Stimulated activated CD8-positive, alpha-beta memory T cell treated with anti-CD3 and anti-CD28 coated beads, Interleukin-7, amount 100 ng/mL, for 48 hours (primary cell): ENCODE measurements at places on chromosomes 3 and 15.

GRCh38 chr3:183158551-183159006 is 4.0 kb downstream of the LAMP3 start:
- DNase-seq = peak; percentile 32

- no peak for DNase-seq
Observed at GRCh38 chr3:177331203-177331835, 134.0 kb upstream of the TBL1XR1 start.

DNA sequence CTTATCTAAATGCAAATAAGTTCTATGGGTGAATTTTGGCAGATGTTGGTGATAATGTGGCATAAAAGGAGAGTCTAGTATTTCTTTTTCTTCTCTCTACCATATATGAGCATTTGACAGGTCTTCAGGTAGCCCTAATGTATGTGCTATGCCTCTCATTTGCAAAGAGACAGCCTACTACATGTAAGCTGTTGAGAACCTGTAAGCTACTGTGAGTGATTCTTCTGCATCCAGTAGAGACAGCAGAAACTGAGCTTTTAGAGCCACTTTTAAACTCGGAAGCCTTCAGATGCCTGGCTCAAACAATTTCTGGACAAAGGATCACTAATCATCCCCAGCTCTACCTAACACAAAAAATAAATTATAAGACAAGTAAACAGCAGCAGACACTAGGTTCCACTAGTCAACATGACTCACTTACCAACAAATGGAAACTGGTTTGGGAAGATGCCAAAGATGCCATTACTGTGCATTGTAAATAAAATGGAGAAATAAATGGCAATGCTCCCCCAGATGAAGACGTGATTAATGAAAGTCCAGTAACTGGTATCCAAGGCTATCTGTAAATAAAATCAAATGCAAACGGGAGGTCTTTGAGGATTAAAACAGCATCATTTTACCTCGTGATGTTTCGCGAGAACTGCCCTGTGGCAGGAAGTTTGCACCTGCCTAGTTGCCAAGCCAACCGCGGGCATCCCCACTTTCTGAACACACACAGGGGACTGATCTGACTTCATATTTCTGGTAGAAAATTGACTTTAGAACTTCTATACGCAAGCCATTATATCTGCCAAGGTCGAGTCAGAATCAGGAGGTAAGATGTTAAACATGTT is 245.3 kb downstream of the DTWD1 start:
- no peak for DNase-seq

GRCh38 chr15:88708655-88709054 is 69.8 kb downstream of the ISG20 start:
- DNase-seq = no peak

GRCh38 chr3:52458770-52459545 is 3.6 kb downstream of the NISCH start:
- DNase-seq = no peak

GRCh38 chr3:12869035-12869621 is 27.8 kb upstream of the RPL32 start:
- no peak for DNase-seq

DNA sequence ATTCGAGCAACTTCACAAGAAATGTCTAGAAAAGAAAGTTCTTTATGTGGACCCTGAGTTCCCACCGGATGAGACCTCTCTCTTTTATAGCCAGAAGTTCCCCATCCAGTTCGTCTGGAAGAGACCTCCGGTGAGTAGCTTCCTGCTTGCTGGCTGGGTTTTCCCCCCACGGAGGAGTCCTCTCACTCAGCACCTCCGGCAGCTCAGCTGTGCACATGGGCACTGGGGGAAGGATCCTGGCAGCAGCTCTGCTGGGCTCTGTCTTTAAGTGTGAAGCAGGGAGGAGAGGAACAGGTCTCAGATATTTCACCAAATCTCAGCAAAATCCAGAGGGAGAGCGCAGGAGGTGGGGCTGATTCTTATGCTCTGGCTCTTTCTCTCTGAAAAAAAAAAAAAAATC is 684 bp downstream of the CAPN3 start:
- DNase-seq = no peak

- no peak for DNase-seq
Observed at GRCh38 chr3:173912126-173912525, 514.6 kb downstream of the NLGN1 start.

DNA sequence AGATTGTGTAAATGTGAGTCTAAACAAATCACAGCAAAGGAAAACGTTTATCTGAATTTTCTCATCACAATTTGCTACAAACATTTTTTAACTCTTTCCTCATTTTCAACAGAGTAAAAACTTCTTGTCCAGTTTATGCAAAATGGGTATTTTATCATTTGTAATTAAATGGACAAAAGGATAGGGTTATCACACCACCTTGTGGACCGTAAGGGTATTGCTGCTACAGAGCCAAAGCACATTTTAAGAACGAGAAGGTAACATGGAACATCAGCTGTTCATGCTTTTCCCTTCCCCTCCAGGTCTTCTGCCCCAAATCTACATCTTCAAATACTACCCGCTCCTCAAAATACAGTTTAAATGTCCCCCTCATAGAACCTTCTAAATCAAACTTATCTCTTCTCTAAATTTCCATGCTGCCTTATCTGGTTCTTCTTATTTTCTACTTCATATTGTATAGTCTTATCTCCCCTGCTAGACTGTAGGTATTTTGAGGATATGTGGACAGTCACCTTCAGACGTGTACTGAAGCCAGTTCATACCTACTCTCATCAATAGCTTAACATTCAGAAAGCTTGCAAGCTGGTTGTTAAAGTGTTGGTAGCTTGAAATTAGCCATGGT is 12.8 kb upstream of the SETMAR start:
- no peak for DNase-seq

- DNase-seq = no peak
Observed at GRCh38 chr3:144549166-144549565, 577.5 kb downstream of the DIPK2A start.

GRCh38 chr3:186255703-186256331 is 106.2 kb downstream of the DGKG start:
- DNase-seq = no peak

- DNase-seq = no peak
Observed at GRCh38 chr3:147483578-147483977, 74.4 kb downstream of the ZIC1 start.

DNA sequence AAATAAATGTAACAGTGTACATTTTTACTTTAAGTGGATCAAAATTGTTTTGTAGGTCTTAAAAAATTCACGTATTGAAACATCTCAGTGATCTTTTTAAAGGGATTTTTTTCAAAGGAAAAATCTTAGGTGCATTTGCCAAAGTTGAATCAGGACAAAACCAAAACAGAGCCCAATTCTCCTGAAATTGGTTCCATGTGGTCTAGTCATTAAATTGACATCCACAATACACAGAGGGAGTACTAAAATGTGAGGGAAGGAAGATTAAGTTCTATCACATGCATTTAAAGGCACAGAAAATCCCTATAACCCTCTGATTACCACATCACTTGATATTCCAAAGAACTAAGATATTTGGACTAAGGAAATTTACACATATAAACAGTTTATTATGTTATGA is 39.3 kb upstream of the HDC start:
- no peak for DNase-seq

- DNase-seq = no peak
Observed at GRCh38 chr3:46463120-46463867, 1.4 kb downstream of the LTF start.

- no peak for DNase-seq
Observed at GRCh38 chr3:52827866-52828376, 2.6 kb downstream of the ITIH4 start.

- DNase-seq = no peak
Observed at GRCh38 chr3:63927422-63928280, 15.5 kb upstream of the SCAANT1 start.

- DNase-seq = no peak
Observed at GRCh38 chr15:76418352-76419140, 82.0 kb downstream of the ISL2 start.

GRCh38 chr15:100464256-100464655 is 64.5 kb downstream of the CERS3 start:
- DNase-seq = no peak

DNA sequence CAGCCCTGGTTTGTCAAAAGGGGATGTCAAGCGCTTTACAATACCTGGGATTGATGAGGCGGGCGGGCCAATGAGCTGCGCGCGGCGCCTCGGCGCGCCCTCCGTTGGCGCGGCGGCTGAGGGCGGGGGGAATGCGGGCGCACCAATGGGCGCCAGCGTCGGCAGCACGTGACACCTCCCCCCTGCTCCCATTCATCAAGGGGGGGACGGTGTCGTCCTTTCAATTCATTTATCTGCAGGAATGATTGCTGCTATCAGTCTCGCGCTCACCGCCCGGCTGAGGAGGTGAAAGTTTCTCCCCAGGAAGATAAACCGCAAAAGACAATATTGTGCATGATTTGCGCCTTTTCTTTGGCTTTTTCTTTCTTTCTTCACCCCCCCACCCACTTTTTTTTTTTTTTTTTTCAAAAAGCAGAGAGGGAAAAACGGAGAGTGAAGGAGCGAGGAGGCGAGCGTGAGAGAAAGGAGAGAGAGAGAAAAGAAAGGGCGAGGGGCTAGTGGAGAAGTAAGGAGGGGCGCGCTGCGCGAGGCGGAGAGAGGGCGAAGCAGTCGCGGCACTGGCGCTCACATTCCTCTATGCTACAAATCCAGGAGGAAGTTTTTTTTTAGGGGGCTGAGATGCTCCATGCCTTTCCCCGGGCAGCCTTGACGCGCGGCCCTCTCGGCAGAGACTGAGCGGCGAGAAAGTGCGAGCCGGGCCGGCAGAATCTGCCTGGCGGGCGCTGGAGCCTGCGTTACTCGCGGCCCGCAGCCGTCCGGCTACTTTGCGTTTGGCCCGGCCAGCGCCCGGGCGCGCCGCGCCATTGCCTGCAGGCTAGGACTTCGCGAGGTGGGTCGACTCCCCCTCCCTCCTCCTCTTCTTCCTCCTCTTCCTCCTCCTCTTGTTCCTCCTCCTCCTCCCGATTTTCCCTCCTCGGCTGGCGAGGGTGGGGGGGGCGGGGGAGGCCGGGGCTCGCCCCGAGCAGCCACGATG is at the start of gene ZIC1:
TSS of gene ZIC1 (plus strand) at position 223 of the 973 bp plus-strand sequence. CDS start at position 971, 748 bp downstream.
- no peak for DNase-seq

- DNase-seq = no peak
Observed at GRCh38 chr15:65066635-65067316, 1.0 kb downstream of the RASL12 start.

DNA sequence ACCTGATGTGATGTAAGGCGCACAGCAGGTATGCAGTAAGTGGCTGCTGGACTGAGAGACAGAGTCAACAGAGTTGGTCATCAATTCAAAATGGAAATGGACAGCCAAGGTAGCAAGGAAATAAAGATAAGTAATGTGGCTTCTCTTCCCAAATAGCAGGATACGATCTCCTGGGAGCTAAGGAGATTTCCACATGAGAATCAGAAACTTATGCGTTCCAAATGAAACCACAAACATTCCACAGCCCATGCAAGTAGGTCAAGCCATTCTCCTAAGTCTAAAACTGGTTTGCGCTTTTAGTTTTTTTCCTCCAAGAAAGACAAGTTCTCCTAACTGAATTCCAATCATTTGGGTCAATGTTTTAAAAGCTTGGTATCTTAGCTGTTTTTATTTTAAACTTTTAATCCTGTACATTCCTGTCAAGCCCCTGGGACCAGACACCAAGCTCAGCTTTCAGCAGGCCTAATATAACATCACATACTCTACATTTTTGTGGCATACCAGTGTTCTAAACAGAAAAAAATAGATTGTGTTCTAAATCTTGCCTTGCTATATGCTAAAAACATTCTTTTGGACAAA is 73.7 kb upstream of the TSPAN3 start:
- DNase-seq = no peak

GRCh38 chr15:39594446-39595337 is 13.8 kb downstream of the THBS1 start:
- no peak for DNase-seq

GRCh38 chr15:69357773-69358771 is 56.1 kb upstream of the KIF23 start:
- DNase-seq = no peak

DNA sequence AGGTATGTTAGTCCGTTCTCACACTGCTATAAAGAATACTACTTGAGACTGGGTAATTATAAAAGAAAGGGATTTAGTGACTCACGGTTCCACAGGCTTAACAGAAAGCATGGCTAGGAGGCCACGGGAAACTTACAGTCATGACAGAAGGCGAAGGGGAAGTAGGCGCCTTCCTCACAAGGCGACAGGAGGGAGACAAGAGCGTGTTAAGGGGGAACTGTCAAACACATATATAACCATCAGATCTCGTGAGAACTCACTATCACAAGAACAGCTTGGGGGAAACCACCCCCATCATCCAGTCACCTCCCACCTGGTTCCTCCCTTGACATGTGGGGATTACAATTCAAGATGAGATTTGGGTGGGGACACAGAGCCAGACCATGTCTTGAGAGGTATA is 30.4 kb downstream of the SPRED1 start:
- no peak for DNase-seq

GRCh38 chr15:30062881-30063280 is 19.9 kb upstream of the GOLGA8J start:
- DNase-seq = no peak

DNA sequence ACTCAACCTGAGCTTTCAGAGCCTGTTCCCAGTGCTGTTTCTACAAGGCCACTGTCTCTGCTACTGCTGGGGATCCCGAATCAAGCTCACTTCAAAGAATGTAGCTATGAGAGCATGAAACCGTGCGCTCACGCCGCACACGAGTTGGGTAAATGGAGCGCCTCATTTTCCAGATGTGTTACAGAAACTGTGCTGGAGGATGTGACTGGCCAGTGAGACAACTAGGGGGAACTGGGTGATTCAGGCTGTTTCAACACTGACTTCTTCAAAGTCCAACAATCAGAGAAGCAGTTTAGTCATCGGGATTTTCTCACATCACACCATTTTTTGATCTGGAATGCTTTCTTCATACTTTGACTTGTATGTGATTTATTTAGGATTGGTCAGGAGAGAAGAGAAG is 3.5 kb downstream of the ZNF710 start:
- DNase-seq = no peak

- DNase-seq = no peak
Observed at GRCh38 chr3:104066658-104067057, 1300.1 kb upstream of the ALCAM start.

- DNase-seq = no peak
Observed at GRCh38 chr3:38493031-38493430, 3.1 kb upstream of the EXOG start.

DNA sequence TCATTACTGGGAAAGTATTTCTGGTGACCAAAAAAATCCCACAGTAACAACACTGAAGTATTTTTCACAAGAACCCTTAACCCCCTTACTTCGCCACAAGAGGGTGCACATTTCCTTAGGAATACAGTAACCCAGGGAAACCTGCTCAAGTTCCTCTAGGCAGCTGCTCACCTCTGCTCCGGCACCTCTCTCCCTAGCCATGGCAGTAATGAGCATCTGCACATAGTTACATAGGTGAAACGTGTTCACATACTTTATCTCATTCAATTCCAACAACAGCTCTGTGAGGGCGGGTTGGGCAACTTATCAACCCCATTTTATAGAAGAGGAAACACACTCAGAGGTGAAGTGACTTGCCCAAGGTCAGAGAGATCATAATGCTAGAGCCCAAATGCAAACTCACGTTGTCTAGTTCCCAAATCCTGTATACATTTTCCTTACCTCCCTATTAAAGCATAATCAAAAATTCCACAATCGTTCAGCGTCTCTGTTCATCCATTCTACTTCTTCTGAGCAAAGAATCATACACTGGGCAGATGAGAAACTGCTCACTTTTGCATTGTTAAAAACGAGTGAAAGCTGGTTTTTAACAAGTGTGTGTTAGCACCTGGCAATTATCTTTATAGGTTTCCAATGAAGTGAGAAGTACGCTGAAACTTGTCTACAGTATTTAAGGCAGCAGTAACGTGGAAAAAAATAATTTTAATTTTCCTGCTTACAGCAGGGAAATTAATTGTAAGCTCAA is 90.7 kb downstream of the IGF2BP2 start:
- DNase-seq = no peak
